ENCODE measurements at places on chromosomes 12 and 14.

DNA sequence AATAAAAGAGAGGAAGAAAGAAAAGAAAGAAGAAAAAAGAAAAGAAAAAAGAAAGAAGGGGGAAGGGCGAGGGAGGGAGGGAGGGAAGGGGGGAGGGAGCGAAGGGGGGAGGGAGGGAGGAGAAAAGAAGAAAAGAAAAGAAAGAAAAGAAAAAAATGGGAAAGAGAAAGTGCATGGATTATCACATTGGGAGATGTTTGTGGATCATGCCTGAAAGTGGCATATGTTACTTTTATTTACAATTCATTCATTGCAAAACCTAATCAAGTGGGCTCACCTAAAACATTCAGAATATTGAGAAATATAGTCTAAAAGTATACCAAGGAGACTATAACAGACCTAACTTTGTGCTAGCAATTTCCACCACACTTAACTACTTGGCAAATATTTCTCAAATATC is 246.9 kb upstream of the SYT1 start:
- DNase-seq = no peak

GRCh38 chr14:75879031-75879430 is 102.8 kb downstream of the TGFB3 start:
- no peak for DNase-seq

DNA sequence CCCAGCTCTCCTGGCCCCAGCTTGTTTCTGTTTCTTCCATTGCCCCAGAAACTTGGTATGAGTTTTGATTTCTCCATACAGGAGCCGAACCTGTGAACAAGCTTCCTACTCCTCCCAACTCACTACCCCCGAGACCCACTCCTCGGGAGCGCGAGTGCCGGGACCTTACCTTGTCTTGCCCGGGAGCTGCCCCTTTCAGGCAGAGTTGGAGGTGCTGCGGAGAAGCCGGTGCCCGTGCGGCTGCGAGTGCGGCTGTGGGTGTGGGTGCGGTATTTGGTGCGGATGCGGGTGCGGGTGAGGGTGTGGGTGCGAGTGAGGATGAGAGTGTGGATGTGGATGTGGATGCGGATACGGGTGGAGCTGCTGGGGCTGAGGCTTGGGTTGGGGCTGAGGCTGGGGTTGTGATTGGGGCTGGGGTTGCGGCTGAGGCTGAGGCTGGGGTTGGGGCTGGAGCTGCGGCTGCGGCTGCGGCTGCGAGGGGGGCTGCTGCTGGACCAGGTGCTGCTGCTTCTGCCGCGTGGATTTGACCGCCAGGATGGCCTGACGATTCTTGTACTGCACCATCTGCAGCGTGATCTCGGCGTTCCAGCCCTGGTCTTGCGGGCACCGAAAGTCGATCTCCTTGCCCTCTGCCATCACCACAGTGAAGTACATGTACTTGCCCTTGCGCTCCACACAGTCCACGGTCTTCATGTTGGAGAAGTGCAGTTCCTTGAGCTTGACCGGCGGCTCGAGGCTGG is 1.1 kb downstream of the PHLDA1 start:
- no peak for DNase-seq

- peak; percentile 24 for DNase-seq
These were observed 81.1 kb downstream of the SLC24A4 start for GRCh38 chr14:92404018-92404417.

GRCh38 chr14:65937079-65937959 is 524.8 kb downstream of the FUT8 start:
- no peak for DNase-seq

- no peak for DNase-seq
These were observed 38.0 kb upstream of the FOXN3 start for GRCh38 chr14:89454996-89455395.

DNA sequence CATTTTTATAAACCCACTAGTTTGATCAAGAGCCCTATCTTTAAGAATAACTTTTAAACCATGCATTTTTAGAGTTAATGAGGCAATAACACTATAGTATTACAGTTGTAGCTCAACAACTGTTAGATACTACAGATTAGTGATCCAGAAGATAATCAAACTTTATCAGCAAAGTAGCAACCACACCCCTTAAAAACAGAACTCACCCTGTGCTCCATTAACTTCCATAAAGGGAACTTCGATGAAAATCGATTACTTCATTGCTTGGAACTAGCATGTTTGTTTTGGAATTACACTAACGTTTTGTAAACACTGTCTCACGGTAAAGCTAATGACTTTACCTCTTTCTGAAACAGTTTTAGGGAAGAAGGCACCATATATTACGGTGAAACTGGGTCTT is 1.4 kb downstream of the SGPP1 start:
- DNase-seq = no peak

- DNase-seq = no peak
These were observed 254.9 kb downstream of the BTG1 start for GRCh38 chr12:91890742-91891141.

DNA sequence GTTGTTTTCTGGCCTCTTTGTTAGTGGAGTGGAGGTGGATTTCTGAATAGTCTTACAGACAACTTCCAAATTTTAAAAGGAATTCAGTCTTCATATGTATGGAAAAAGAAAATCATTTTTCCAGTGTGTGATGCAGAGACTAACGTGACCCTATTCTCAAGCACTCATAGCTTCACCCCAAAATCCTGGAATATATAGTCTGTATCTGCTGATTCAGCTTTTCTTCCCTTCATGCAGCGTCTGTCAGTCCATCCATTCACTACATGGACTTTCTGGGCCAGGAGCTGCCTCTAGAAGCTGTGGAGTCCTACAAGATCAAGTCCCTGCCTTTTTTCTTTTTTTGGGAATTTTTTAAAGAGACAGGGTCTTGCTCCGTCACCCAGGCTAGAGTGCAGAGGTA is 23.8 kb downstream of the KLC1 start:
- DNase-seq = no peak

DNA sequence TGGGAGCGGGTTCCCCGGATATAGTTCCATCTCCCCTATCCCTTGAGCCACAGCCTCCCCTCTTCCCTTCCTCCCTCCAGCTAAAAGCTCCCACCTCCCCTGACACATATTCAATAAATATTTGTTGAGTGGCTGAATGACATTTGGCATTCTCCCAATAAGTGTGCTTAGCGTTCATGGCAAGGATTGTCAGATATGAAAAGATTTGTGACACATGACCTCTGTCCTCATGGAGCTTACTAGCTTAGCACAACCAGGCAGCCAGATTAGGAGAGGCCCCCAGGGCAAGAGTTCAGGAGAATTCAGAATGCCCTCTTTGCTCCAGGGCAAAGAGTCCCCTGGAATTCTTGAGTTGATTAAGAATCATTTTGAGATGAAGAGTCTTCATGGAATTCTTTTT is 22.5 kb upstream of the SLC6A12 start:
- DNase-seq = no peak

- DNase-seq = no peak
These were observed 5.4 kb downstream of the SDR39U1 start for GRCh38 chr14:24437020-24437735.

DNA sequence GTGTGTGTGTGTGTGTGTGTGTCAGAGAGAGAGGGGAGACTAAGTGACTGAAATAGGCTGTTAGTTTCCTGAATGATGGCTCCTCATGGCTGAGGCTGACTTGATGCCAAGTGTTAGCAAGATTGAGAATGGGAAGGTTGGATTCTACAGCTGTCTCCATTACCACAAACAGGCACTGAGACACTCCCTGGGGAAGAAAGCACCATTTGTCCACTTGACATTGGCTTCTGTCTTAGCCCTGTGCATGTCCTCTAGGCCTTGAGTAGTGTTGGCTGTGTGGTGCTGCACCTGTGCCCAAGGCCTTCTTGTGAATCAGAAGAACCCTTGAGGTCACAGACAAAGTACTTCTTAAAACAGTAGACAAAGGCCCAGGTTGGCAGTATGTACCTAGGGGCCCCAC is 15.6 kb downstream of the ERG28 start:
- DNase-seq = no peak

GRCh38 chr12:7293670-7294069 is 10.2 kb upstream of the ACSM4 start:
- DNase-seq = no peak

GRCh38 chr12:105330931-105331804 is 677 bp downstream of the C12orf75 start:
- DNase-seq = no peak

- DNase-seq = no peak
These were observed 159.6 kb downstream of the CRADD start for GRCh38 chr12:93836620-93837260.

GRCh38 chr12:93536766-93537488 is 35.5 kb upstream of the SOCS2 start:
- no peak for DNase-seq

GRCh38 chr14:65880507-65880906 is 468.0 kb downstream of the FUT8 start:
- DNase-seq = no peak

GRCh38 chr12:48002414-48002730 is 1.9 kb downstream of the COL2A1 start:
- DNase-seq = no peak

- DNase-seq = no peak
These were observed 27.6 kb downstream of the FBXO21 start for GRCh38 chr12:117162633-117163032.

DNA sequence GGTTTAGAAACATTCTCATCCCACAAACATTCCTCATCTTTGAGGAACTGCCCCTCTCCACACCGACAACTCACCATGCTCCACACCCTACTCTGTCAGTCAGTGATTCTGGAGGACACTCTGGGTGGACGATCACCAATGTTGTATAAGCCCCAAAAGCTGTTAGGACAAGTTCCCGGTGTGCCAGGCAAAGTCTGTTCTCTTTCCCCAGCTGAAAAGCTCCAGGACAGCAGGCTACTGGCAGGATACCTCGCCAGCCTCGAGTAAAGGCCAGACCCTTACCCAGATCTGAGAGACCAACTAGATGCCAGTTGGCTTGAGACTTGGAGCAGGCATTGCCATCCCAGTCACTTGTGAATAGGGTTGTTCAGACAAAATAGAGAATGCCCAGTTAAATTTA is 12.0 kb downstream of the KRT5 start:
- no peak for DNase-seq

GRCh38 chr12:32298917-32299316 is 100.4 kb upstream of the FGD4 start:
- DNase-seq = no peak

GRCh38 chr12:104459368-104459909 is 2.7 kb downstream of the CHST11 start:
- DNase-seq = no peak

DNA sequence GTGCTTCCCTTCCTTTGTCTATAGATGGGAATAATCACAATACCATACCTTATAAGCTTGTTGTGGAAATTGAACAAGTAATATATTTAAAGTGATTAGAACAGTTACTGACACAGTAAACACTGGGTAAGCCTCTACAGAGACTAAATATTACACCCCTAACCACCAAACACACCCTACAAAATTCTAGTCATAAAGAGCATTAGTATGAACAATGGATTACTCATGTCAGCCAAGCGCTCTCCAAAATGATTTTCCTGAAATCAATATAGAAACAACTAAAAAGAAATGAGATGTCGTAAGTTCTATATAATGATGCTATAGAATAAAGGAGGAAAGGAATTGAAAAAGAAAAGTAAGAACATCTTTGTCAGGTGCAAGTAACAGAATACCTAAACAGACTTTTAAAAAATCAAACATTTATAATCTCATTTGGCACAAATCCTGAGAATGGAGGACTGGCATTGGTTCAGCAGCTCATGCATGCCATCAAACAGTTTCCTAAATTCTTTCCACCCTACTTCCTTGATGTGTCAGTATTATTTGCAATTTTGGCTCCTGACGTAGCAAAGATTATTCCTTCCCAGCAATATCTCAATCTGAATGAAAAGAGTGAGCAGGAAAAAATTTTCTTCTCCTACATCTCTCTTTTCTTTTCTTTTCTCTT is 118.0 kb downstream of the SINHCAF start:
- DNase-seq = no peak

GRCh38 chr12:81245907-81246570 is 168.2 kb downstream of the ACSS3 start:
- DNase-seq = no peak

GRCh38 chr14:70812124-70812818 is 3.0 kb upstream of the MAP3K9 start:
- DNase-seq = no peak

- no peak for DNase-seq
These were observed 466.9 kb downstream of the FUT8 start for GRCh38 chr14:65879248-65880009.

DNA sequence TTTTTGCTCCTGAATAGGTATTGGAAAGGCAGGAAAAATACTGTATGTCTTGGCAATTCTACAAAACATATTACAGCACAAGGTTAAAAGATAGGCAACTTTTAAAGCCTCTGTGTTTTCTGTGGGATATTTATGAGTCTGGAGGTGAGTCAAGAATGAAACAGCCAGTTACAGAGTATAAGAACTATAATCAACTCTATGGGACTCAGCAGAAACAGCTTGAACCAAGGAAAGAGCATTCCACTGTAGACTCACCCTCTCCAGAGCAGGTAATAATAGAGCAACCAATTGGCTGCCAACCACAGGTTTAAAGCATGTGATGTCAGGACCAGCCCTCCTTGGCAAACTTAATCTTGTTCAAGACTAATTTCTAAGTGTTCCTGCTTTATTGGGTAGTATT is 100.5 kb upstream of the MDM1 start:
- no peak for DNase-seq

DNA sequence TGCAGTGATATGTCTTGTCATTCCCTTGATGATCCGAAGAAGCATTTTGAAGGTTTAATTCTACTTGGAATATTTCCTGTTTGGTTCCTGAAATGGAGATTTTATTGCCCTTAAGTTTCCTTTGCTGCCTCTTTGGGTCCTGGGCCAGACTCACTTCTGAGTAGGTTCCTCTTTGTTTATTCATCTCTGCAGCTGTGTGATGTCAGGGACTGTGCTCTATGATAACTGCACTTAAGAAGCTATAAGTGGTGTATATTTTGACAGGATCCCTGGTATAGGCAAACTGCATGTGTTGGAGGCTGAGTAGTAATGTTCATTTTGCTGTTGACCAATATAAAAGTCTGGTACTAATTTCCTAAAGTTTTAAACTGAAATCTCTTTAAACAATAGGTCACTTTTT is at the start of gene KLRC4:
Gene KLRC4, minus strand, starts transcription at position 366 of the 400 bp plus-strand sequence. Its CDS starts 182 bp downstream, at position 184.
- DNase-seq = no peak

- DNase-seq = no peak
These were observed 210.1 kb downstream of the RGS6 start for GRCh38 chr14:72142328-72142727.

GRCh38 chr12:49015196-49015595 is 3.4 kb downstream of the PRKAG1 start:
- DNase-seq = no peak
